ENCODE measurements at places on chromosomes 12 and 14. TPM values are rescaled to one million over a fixed set of nuclear protein-coding genes. Genes with fewer than 3 reads are reported as not detected.

Gene GUCY2C
- 2.1 TPM for total RNA-seq

Gene CLEC7A
- total RNA-seq = 16.2 TPM

Gene KCNC2
- total RNA-seq = 2.5 TPM

Gene CD163
- total RNA-seq = 0.14 TPM

DNA sequence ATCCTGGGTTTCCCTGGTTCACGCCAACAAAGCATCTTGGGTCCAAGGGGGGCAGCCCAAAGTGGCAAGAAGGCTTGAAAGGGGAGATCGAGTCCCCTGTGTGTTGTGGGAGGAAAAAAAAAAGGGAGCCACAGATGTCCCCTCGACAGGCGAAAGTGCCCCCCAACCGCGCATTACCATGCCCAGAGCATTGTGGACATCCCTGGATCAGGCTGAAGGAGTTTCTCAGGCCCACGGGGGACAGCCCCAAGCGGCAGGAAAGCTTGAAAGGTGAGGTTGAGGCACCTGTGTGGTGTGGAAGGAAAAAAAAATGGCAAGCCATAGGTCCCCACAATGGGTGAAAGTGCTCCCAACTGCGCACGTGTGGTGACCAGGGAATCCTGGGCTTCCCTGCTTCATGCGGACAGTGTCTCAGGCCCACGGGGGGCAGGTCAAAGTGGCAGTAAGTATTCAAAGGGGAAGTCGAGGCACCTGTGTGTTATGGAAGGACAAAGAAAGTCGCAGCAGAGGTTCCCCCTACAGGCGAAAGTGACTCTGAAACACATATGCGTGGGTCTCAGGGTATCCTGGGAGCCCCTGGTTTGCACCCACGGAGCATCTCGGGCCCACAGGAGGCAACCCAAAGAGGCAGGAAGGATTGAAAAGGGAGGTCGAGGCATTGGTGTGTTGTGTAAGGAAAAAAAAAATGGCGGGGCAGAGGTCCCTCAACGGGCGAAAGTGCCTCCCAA lies 580.1 kb downstream of the ALG10 start:
- H3K4me3 ChIP-seq = no peak overlapping the region
- H3K27ac ChIP-seq = no peak overlapping the region
- no peak for DNase-seq
- H3K27me3 ChIP-seq = no peaks in the 10 kb centered on the region
- no peaks in the 10 kb centered on the region for H3K36me3 ChIP-seq
- H3K4me1 ChIP-seq = no peaks in the 10 kb centered on the region

DNA sequence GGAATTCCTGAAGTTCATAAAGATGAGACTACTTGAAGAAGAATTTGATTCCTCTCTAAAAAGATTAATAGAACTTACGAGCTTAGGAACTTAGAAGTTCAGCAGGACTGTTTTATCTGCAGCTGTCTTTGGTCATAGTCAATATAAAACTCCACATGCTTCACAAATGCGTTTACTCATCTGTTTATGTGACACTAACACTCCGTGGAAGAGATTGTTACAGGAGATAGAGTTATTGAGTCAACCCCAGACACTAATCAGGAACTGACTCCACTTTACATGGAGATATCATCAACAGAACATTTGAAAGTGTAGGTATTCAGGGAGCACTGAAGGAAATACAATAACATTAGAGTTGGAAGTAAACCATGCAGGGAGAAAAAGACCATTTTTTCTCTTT lies 92.8 kb downstream of the LRFN5 start:
- no peak overlapping the region for H3K4me3 ChIP-seq
- DNase-seq = no peak
- no peaks in the 10 kb centered on the region for H3K36me3 ChIP-seq
- no peaks in the 10 kb centered on the region for H3K27me3 ChIP-seq

DNA sequence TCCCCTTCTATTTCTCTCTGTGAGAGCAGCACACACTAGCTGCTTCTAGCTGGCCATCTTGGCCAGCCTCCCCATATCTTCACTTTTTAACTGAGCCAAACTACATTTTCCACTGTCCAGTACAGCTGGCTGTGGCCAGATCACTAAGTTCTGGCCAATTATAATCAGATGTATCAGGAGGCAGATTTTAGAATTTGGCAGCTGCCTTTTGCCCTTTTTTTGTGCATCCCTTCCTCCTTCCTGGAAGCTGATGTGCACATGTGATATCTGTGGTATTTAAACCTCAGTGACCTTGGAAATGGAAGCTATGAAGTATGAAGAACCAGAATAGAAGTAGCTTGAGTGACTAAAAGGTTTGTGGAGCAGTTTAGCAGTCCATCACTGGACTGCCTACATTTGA lies 49.8 kb upstream of the ANO6 start:
- no peak for DNase-seq
- no peaks in the 10 kb centered on the region for H3K4me1 ChIP-seq
- H3K36me3 ChIP-seq = no peaks in the 10 kb centered on the region
- H3K4me3 ChIP-seq = no peak overlapping the region

DNA sequence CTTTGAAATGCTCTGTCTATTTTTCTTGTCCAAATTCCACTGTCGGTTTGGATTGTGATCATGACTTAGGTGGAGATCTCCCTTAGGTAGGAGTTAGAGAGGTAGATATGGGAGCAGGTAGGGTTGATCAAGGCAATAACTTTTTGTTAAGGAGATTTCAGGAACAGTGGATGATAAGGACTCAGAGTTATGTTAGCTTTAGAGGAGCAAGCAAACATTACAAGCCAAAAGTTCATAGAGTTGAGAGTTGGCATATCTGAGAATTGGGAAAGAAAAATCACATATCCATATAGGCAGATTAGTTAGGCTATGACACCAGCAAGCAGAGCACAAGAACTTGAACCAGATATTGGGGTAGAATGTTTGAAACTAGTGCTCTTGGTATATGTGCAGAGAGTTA lies 43.1 kb upstream of the C12orf75 start:
- H3K4me3 ChIP-seq = no peak overlapping the region
- H3K27me3 ChIP-seq = peaks cover 16% of the 10 kb centered on the region

- H3K27me3 ChIP-seq = no peaks in the 10 kb centered on the region
- H3K4me1 ChIP-seq = peaks cover 25% of the 10 kb centered on the region
- H3K4me3 ChIP-seq = no peak overlapping the region
- DNase-seq = no peak
These were observed 10.4 kb downstream of the SLC15A4 start for GRCh38 chr12:128813392-128813791.

GRCh38 chr14:93940437-93940836 lies 13.3 kb downstream of the FAM181A start:
- peaks cover 44% of the 10 kb centered on the region for H3K27me3 ChIP-seq
- peaks cover 9% of the 10 kb centered on the region for H3K4me1 ChIP-seq
- no peak overlapping the region for H3K27ac ChIP-seq
- no peaks in the 10 kb centered on the region for H3K36me3 ChIP-seq
- peak overlapping the region; percentile 64 for H3K4me3 ChIP-seq

- no peaks in the 10 kb centered on the region for H3K27me3 ChIP-seq
- H3K27ac ChIP-seq = no peak overlapping the region
- no peak for DNase-seq
- H3K4me1 ChIP-seq = peaks cover 7% of the 10 kb centered on the region
- no peak overlapping the region for H3K4me3 ChIP-seq
These were observed 25.6 kb upstream of the ARID4A start for GRCh38 chr14:58272588-58273372.

GRCh38 chr14:92670643-92671366 lies 77.6 kb downstream of the LGMN start:
- no peaks in the 10 kb centered on the region for H3K36me3 ChIP-seq
- no peaks in the 10 kb centered on the region for H3K27me3 ChIP-seq
- no peak for DNase-seq

GRCh38 chr12:77469578-77470333 lies 360.9 kb upstream of the NAV3 start:
- no peaks in the 10 kb centered on the region for H3K27me3 ChIP-seq
- no peak overlapping the region for H3K27ac ChIP-seq
- DNase-seq = no peak
- H3K36me3 ChIP-seq = no peaks in the 10 kb centered on the region

GRCh38 chr14:57413849-57414248 lies 23.5 kb downstream of the NAA30 start:
- DNase-seq = no peak
- H3K36me3 ChIP-seq = peaks cover 10% of the 10 kb centered on the region
- H3K4me1 ChIP-seq = no peaks in the 10 kb centered on the region
- no peak overlapping the region for H3K4me3 ChIP-seq

DNA sequence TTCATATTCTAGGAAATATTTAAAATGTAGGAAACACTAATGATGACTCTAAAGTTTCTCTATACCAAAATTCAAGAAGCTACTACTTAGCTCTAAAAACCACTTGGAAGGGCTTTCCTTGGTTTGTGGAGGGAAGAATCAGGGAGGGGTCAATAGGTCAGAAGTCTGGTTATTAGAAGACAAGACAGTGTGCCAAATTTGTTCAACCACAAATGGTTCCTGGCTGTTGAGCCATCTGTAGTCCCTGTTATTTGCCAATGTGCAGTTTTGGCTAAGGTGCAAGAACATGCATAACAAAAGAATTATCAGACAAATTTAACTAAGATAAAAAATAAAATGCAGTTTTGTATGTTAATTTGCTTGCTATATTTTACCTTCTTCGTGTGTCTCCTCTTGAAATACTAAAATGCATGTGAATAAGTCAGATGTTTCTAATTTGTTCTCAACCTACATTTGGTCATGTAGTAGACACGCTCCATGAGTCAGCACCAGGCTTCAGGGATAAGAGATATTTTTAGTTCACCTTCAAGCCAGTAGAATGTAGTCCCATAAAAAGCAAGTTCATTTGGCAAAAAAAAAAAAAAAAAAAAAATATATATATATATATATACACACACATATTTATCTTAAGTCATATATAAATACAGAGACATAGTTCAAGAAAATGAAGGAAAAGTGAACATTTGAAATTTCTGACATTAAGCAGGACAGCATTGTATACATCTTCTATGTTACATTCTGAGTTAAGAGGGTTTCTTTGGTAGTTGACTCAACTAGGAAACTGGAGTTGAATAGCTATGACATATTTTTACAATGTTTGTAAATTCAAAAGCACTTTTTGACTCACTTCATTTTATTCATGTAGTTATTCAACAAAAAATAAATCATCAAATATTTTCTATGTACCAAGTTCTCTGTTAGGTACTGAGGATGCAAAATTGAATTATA lies 123.3 kb downstream of the KCNC2 start:
- H3K27me3 ChIP-seq = no peaks in the 10 kb centered on the region
- no peaks in the 10 kb centered on the region for H3K36me3 ChIP-seq
- DNase-seq = no peak
- H3K27ac ChIP-seq = no peak overlapping the region

- DNase-seq = no peak
- peaks cover 7% of the 10 kb centered on the region for H3K4me1 ChIP-seq
- no peaks in the 10 kb centered on the region for H3K36me3 ChIP-seq
- H3K27me3 ChIP-seq = no peaks in the 10 kb centered on the region
- H3K4me3 ChIP-seq = peak overlapping the region; percentile 69
These were observed 2.6 kb downstream of the NAV3 start for GRCh38 chr12:77833329-77833728.

Measured in type B pancreatic cell (in vitro differentiated cells).